Breast epithelium (tissue), 4 donors: ENCODE measurements at places on chromosomes 11 and 22. TPM values are rescaled to one million over a fixed set of nuclear protein-coding genes. Genes with fewer than 3 reads are reported as not detected.

The INSC gene
- not detected for total RNA-seq

The C22orf15 gene
- not detected for total RNA-seq

The ASRGL1 gene
- 6.7 TPM for total RNA-seq

The OR8U1 gene
- not detected for total RNA-seq

The TRIM66 gene
- total RNA-seq: 11.5 TPM

The ACTN3 gene
- total RNA-seq: 0.16 TPM

The MAJIN gene
- not detected for total RNA-seq
